ENCODE measurements at places on chromosomes 7 and 10.

GRCh38 chr10:124287071-124287685 lies 131.5 kb downstream of the OAT start:
- no peak for DNase-seq

DNA sequence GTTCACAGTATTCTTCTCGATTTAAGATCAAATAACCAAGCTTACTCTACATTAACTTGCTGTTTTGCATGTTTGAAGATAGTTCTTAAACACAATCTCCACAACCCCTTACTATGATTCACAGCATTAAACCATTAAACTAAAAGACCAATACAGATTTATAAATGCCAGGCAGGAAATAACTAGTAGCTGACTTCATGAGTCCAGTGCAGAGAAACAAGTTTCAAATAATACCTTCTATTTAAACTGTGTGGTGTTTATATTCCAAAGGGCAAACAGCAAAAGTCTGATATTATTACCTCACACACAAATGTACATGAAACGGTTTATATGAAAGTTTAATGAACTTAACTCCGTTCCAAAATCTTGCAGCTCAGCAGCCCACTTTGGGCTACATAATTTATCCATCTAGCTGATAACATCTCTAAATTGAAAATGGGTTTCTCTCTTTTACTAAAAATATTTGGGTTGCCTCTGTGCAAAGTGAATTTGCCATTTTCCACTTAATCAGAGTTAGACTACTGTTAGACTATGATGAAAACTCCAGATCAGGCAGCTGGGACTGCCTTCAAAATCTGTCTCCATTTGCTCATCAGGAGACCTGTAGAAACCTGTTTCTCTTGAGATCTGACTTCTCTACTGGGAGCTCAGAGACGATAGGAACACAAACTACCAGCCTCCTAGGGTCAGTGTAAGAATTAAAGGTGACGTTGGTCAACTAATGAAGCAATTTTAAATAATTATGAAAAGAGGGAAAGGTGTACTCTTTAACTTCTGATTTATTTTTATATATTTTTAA lies 287.3 kb downstream of the FZD1 start:
- no peak for DNase-seq

DNA sequence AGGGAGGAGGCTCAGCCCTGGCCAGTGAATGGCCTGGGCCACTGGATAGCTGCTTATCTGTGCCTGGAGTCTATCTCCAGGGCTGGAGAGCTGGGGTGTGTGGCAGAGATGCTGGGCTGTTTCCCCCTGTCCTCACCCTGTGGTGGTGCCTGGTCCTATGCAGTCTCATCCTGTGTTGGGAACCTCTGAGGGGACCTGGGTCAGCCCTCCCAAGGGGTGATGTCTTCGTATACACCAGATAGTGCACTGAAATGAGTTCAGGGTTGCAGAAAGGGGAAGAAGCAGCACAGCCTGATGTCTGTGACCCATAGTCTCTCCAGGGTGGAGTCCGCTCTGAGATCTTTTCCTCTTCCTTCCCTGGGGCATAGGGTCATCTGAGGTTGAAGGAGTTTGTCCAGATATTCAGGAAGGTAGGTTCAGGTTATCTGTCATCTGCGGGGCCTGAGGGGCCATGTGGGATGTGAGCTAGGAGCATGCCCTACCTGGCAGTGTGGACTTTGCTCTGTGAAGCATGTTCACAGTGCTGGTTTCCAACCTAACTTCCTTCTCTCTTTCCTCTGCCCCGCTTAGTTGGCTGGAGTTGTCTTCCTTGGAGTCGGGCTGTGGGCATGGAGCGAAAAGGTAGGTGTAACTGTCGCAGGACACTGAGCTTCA lies 33.4 kb upstream of the SH2D4B start:
- DNase-seq: no peak

DNA sequence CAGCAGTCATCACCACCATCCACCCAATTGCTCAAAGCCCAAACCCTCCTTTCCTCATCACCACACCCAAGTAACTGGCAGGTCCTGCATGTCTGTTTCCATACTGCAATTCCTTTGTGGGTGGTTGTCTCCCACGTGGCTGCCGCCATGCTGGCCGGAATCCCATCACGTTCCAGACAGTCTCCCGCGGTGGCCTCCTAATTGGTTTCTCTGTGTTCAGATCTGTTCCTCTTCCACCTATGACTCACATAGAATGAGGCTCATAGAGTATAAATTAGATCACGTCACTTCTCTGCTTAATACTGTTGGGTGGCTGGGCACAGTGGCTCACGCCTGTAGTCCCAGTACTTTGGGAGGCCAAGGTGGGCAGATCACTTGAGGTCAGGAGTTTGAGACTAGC lies 813.0 kb downstream of the TYW1 start:
- no peak for DNase-seq

DNA sequence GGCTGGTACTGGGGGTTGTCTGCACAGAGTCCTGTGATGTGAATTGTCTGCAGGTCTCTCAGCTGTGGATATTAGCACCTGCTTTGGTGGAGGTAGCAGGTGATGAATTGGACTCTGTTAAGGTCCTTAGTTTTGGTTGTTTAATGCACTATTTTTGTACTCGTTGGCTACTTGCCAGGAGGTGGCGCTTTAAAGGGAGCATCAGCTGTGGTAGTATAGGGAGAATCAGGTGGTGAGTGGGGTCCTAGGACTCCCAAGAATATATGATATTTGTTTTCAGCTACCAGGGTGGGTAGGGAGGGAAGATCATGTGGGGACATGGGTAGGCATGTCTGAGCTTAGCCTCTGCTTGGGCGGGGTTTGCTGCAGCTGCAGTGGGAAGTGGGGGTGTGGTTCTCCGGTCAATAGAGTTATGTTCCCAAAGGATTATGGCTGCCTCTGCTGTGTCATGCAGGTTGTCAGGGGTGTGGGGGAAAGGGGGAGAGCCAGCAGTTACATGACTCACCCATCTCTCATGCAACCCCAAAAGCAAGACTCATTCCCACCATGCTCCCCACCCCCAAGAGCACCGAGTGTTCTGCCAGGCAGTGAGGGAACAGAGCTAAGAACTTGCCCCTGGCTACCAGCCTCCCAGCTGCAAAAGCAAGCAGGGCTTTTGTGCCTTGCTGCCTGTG lies 53.7 kb upstream of the ZNF273 start:
- no peak for DNase-seq

- DNase-seq: no peak
Observed at GRCh38 chr7:139595806-139596205, 72.3 kb downstream of the CLEC2L start.

GRCh38 chr10:82910301-82910700 lies 1035.3 kb downstream of the NRG3 start:
- no peak for DNase-seq

GRCh38 chr10:67519434-67519833 lies 176.6 kb downstream of the CTNNA3 start:
- no peak for DNase-seq

DNA sequence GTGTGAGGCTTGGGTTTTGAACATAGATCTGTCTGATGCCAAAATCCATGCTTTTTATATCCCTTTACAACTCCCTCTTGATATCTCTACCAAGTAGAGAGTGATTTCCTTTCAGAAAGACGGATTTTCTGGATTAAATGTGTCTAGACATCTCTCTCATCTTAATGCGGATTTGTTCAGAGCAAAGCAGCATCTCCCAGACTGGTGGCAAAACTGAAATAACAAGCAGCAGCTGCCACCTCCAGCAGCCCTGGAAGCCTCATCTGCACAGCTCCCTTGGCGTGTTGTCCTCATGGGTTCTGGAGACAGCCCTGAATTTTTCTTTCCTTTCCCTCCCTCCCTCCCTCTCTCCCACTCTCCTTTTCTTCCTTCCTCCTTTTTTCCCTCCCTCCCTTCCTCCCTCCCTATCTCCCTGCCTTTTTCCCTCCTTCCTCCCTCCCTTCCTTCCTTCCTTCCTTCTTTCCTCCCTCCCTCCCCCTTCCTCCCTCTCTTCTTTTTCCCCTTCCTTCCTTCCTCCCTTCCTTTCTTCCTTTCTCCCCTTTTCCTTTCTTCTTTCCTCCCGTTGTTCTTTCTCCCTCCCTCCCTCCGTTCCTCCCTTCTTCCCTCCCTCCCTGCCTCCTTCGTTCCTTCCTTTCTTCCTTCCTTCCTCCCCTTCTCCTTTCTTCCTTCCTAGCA lies 639.9 kb downstream of the TYW1 start:
- no peak for DNase-seq

DNA sequence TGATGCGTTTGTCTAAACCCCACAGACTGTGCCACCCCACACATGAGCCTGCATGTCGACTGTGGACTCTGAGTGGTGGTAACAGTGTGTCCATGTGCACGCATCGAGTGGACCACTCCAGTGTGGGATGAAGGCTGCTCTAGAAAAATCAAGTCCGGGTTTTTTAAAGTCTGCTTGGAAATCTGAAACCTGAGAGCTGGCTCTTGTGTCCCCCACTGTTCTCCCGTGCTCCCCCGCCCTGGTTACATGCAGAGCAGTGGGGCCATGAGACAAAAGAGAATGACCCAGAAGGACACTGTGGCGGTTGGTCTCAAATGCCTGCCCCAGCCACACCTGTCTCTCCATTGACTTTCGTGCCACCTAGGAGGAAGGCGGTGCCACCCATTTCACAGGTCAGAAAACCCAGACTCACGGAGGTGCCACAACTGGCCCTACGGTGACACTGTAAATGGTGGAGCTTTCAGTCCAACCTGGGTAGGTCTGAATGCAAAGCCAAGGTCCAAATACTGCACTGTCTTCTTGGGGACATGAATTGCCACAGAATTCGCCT lies 27.3 kb upstream of the PWWP2B start:
- no peak for DNase-seq

GRCh38 chr10:132867801-132868644 lies 74.3 kb downstream of the CFAP46 start:
- no peak for DNase-seq

GRCh38 chr7:74449809-74450397 lies 3.8 kb upstream of the GTF2IRD1 start:
- DNase-seq: peak; percentile 83

GRCh38 chr7:92841192-92841591 lies 4.8 kb upstream of the CDK6 start:
- DNase-seq: no peak

DNA sequence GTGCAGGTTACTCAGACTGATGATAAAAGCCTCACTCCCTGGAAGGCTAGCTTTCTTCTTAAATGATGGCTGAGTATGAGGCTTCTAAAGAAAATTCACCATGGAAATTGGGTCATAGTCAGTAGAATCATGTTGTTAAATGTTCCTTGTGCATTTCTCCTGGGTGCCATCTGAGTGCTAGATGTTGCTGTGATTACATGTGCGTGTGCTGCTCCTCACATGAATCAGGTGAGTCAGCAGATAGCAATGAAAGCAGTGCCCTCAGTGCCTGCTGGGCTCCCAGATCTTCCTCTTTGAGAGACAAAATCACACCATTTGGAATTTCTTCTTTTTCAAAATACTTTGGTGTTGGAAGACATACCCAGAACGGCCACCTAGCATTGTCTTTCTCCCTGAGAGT lies 331.7 kb downstream of the XPNPEP1 start:
- DNase-seq: no peak

GRCh38 chr10:16809074-16809718 lies 8.0 kb downstream of the RSU1 start:
- peak; percentile 74 for DNase-seq

- DNase-seq: no peak
Observed at GRCh38 chr10:98524124-98524523, 77.4 kb upstream of the HPS1 start.

- DNase-seq: no peak
Observed at GRCh38 chr10:23643111-23643780, 204.4 kb downstream of the OTUD1 start.

DNA sequence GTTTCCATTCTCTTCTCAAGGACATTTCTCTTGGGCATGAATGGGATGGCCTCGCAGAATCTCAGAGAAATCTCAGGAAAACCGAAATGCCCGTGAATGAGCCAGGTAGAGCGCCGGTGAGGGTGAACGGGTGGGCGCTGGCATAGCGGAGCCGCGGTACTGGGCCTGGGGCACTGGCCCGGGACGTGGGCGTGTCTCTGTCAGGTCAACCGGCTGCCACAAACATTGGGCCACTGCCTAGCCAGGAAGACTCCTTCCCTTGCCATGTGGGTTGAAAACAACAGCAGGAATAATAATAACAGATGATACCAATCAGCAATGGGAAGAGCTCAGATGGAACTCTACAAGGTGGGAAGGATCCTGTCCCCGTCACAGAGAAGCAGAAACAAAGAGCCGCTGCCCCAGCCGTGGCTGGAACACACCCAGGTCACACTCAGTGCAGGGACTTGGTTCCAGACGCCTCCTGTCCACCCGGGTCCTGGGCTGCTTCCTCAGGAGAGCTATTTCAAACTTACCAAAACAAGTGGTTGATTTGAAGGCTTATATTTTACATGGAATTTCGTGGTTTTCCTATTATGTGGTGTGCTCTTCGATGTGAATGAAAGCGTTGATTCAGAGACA lies 51.1 kb upstream of the EBF3 start:
- DNase-seq: no peak

- DNase-seq: no peak
Observed at GRCh38 chr10:80132299-80133139, at the start of gene PLAC9. PLAC9 (plus strand) TSS chr10:80132730; CDS start chr10:80132763, 33 bp downstream.

- DNase-seq: no peak
Observed at GRCh38 chr7:67847092-67847787, 850.6 kb downstream of the TYW1 start.

DNA sequence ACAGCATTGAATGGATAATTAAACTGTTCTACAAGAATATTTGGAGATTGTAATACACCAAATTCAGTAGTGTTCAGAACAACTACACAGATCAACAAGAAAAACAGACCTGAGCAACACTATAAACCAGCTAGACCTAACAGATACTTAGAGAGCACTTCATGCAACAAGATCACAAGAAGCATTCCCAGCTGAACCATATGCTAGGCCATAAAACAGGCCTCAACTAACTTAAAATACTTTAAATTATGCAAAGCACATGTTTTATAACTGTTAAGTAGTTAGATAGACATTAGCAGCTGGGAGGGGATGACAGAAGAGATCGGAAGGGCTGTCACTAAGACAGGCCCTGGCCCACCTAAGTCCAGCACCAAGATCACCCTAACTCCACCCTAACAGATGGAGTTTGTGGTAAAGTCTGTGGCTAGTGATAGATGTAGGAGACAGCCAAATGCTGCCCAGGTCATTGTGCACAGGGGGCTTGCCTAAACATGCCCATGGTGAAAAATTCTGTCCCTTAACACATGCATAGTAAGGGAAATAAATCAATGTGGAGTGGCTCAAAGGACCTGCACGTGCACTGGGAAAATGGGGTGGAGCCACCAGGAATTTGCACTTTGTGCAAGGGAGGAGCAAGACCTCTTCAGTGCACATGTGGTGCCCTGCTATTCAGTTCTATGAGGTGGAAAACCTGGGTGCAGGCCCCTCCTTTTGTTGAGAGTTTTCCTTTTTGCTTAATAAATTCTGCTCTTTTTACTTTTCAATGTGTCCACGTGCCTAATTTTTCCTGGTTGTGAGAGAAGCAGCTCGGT lies 567.8 kb upstream of the NRG3 start:
- DNase-seq: no peak

DNA sequence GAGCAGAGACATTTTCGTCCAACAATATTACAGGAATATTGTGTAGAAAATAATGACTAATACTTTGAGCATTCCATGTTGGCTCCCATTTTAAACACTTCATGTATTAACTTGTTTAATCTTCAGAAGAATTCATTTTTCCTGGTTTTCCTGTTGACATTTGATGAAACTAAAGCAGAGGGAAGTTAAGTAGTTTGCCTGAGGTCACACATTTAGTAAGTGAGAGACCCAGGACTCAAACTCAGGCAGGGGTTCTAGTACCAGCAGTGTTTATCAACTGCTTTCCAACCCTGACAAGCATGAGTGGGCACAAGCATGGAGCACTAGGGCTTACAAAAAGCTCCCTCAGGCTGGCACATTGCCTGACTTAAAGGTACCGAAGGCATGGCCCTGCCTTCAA lies 719.1 kb downstream of the AUTS2 start:
- no peak for DNase-seq

All from activated CD4-positive, alpha-beta T cell treated with anti-CD3 and anti-CD28 coated beads for 48 hours (primary cell).